ENCODE measurements at places on chromosomes 3 and 15.

- DNase-seq: no peak
Measured at GRCh38 chr3:141710888-141711616, 27.0 kb upstream of the RNF7 start.

DNA sequence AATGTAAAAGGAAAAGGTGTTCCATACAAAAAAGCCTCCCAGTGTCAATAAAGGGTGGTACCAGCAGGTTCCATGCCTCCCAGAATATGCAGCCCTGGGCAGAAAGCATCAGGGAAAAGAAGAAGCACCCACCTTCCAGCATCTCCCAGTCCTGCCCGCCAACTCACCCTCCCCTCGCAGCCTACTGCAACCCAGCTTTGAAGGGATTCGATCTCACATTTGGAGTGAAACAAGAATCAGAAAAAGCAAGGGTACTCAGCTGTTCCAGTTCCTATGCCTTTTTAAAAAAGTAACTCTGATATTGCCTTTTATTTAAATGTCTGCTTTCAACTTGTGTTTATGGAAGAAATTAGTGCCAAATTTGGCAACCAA is 166.9 kb downstream of the ADAMTS17 start:
- DNase-seq: no peak

GRCh38 chr3:63413523-63413922 is 135.4 kb downstream of the SYNPR start:
- no peak for DNase-seq

- no peak for DNase-seq
Measured at GRCh38 chr3:126959921-126960603, 22.9 kb upstream of the PLXNA1 start.

GRCh38 chr3:41317718-41318117 is 118.4 kb downstream of the CTNNB1 start:
- no peak for DNase-seq

DNA sequence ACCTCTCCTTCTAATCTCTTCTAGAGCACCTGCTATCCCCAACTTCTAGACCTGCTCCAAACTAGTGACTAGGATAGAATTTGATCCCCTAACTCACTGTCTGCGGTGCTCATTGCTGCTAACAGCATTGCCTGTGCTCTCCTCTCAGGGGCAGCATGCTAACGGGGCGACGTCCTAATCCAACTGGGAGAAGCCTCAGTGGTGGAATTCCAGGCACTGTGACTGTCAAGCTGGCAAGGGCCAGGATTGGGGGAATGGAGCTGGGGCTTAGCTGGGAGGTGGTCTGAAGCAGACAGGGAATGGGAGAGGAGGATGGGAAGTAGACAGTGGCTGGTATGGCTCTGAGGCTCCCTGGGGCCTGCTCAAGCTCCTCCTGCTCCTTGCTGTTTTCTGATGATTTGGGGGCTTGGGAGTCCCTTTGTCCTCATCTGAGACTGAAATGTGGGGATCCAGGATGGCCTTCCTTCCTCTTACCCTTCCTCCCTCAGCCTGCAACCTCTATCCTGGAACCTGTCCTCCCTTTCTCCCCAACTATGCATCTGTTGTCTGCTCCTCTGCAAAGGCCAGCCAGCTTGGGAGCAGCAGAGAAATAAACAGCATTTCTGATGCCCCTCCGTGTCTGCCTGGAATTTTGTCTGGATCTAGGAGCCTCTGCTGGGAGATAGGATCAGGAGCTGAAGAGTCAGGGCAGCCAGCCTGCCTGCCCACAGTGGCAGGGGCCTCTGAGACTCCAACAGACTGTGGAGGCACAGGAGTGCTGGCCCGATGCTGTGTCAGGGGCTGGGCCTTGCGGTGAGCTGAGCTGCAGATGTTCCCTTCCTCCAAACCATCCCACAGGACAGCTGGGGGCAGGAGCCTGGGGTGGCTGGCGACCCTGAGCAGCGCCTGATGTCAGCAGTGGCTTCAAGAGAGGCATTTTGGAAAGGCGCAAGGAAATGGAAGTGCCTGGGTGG is 3.0 kb downstream of the ISLR start:
- DNase-seq: no peak

DNA sequence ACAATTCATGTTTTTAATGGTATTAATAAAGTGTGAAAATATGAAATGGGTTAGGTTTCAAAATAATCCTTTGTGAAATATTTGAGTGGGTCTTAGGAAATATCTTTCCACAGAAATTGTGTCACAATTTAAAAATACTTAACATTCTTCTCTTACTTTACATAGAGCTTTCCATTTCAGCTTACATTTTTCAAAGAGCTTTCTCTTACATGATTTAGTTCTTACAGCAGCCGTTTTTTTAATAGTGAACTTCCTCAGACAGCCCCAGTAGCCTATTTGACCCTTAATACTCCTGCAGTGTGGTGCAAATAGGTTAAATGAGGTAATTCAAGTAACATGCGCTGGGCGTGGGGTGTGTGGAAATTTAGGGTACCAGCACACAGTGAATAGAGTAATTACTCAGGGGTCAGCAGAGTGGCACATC is 21.8 kb downstream of the P2RY12 start:
- DNase-seq: no peak

GRCh38 chr3:149356630-149357029 is 20.8 kb downstream of the TM4SF1 start:
- no peak for DNase-seq

DNA sequence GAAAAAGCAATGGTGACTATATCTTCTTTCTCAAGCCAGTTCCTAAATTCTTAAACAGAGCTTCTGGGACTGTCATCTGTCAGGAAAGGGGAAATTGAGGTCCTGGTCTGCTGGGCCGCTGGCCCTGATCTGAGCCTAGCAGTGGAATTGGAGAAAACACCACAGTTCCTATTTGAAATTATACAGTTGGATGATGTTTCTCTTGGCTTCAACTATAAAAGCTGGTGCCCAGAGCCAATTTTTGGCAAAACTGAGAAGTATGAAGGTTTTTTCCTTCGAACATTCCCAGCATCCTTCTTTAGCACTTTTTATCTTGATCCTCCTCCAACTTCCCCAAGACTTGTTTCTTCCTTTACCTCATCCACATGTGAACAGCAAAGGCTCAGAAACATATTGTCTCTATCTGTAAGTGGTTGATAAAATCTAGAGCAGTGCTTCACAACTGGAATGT is 83.9 kb downstream of the CD47 start:
- DNase-seq: no peak

DNA sequence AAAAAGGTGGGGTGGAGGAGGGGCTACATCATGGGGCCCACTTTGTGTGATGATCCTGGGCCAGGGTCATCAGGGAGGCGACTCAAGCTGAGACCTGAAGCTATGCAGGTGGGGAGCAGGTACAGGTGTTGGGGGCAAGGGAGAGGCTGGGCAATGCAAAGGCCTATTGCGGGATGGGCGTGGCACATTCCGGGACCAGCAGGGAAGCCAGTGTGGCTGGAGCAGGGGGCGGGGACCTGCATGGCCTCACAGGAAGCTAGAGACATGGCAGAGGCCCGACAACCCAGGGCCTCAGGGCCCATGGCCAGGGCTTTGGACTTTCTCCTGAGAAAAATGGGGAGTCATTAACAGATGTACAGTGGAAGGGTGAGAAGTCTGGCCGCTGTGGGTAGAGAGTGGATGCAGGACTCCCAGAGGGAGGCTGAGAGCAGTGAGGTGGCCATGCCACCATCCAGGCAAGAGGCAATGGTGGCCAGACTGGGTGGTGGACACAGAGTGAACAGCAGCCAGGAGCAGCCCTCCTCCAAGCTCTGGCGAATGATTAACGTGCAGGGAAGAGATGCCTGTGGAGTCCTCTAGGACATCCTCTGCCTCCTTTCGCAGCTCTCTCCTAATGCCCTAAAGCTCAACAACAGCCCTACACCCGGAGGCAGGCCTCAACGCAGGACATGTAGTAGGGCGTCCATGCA is 122.6 kb upstream of the ATP2B2 start:
- DNase-seq: no peak

All from GM12892 (cell line).